ENCODE measurements at places on chromosomes 16 and 17.

DNA sequence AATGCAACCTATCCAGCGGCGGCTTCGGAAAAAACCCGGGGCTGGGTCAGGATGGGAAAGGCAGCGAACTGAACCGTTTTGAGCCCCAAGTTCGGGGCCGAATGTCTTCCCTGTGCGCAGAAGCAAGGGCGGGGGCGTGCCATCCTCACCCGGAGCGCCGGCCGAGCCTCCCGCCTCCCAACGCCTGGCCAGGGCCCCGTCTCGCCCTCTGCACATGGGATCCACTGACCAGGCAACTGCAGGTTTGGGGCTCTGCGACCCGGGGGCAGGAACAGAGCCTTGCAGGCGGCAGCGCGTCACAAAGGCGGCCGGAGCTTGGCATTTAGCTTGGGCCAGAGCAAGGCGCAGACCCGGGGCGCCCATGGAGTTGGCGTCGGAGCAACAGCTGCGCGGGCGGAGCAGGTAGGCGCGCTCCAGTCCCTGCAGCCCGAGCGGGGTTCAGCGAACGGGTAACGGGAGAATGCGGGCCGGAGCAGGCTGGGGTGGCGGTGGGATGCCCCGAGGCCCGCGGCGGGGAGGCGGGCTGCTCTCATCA lies at the start of gene FBXO39:
Gene FBXO39 (plus strand): TSS at position 345 of the 535 bp plus-strand sequence. CDS start 3,654 bp downstream, outside the sequence.
- DNase-seq, result no peak

DNA sequence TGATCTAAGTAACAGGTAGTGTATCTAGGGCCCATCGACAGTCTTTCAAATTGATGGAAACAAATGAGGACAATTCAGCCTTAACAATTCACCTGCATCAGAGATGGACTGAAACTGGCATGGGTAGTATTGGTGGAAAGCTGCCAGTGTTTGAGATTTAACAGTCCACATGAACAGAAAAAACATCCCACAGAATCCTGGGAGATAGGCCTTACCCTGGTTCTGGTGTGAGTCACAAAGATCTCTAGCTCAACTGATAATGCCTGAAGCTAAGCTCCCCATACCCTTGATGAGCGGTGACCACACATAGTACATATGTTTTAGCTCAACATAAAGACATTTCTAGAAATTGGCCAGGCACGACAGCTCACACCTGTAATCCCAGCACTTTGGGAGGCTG lies 21.9 kb downstream of the CRK start:
- no peak for DNase-seq

DNA sequence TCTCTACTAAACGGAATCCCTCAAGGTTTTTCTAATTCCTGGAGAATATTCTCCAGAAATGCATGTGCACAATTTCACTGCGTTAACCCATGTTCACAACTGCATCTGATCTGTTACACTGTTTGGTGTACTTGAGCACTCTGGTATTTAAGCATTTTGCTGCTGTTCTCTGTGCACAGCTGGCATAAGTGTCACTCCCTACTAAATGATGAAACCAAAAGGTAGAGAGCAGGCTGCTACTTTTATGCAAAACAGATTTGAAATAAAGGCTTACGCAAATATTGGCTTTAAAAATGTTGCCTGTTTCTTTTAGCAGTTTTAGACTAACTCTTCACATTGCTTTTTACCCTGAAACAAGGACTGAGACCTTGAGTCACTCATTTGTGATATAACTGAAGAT lies 41.7 kb downstream of the ESRP2 start:
- no peak for DNase-seq

- no peak for DNase-seq
These were observed 51.2 kb downstream of the COTL1 start for GRCh38 chr16:84566545-84567257.

DNA sequence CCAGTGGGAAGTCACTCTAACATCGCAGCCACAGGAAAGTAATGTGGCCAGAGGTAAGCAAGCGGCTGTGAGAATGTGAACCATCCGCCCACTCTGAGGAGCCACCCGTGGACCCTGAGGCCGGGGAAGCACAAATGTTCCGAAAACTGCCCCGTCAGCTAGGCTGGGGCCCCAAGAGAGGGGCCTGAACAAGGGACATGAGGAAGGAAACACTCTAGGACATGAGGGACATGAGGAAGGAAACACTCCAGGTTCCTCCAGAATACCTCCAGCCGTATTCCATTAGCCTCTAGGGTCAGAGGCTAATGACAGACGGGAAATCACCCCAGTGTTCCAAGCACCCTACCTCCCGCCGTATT lies 317 bp downstream of the TEFM start:
- DNase-seq, result no peak

- DNase-seq, result no peak
These were observed 4.0 kb upstream of the PHKG2 start for GRCh38 chr16:30744183-30744582.

DNA sequence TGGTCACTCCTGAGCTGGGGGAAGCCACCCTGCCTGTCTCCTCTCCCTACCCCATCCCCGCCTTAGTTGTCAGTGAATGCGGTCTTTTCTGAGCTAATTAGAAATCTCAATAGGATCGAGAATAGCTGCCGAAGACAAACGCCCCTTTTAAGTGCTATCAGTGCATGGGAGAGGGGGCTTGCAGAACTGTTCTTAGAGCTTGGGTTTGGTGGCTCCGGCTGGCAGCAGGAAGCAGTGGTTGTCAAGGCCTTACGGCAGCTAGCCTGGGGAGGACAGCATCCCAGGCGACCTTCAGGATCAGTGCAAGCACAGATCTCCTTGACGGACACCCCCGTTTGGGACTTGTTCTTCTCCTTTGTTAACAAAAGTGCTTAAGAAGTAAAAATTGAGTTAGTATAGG lies 195.1 kb downstream of the CCDC182 start:
- no peak for DNase-seq

DNA sequence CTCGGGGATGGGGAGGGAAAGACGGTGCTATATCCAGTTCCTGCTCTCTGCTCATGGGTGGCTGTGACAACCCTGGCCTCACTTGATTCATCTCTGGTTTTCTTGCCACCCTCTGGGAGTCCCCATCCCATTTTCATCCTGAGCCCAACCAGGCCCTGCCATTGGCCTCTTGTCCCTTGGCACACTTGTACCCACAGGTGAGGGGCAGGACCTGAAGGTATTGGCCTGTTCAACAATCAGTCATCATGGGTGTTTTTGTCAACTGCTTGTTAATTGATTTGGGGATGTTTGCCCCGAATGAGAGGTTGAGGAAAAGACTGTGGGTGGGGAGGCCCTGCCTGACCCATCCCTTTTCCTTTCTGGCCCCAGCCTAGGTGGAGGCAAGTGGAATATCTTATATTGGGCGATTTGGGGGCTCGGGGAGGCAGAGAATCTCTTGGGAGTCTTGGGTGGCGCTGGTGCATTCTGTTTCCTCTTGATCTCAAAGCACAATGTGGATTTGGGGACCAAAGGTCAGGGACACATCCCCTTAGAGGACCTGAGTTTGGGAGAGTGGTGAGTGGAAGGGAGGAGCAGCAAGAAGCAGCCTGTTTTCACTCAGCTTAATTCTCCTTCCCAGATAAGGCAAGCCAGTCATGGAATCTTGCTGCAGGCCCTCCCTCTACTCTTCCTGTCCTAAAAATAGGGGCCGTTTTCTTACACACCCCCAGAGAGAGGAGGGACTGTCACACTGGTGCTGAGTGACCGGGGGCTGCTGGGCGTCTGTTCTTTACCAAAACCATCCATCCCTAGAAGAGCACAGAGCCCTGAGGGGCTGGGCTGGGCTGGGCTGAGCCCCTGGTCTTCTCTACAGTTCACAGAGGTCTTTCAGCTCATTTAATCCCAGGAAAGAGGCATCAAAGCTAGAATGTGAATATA lies 4.8 kb upstream of the LASP1NB start:
- DNase-seq, result no peak

- DNase-seq, result no peak
These were observed 76.9 kb upstream of the GNG13 start for GRCh38 chr16:877242-878071.

GRCh38 chr17:78039581-78039980 lies 81.1 kb downstream of the TNRC6C start:
- no peak for DNase-seq

All from stimulated activated CD8-positive, alpha-beta memory T cell treated with anti-CD3 and anti-CD28 coated beads, Interleukin-4, amount 100 ng/mL, for 4 hours (primary cell).